MCF 10A (cell line): ENCODE measurements at places on chromosomes 7 and 10.

GRCh38 chr10:67571503-67571902, 124.5 kb downstream of the CTNNA3 start:
- no peak overlapping the region for H3K4me3 ChIP-seq
- H3K36me3 ChIP-seq: peaks cover 5% of the 10 kb centered on the region
- no peak for DNase-seq
- H3K27ac ChIP-seq: no peak overlapping the region
- H3K4me1 ChIP-seq: no peaks in the 10 kb centered on the region

DNA sequence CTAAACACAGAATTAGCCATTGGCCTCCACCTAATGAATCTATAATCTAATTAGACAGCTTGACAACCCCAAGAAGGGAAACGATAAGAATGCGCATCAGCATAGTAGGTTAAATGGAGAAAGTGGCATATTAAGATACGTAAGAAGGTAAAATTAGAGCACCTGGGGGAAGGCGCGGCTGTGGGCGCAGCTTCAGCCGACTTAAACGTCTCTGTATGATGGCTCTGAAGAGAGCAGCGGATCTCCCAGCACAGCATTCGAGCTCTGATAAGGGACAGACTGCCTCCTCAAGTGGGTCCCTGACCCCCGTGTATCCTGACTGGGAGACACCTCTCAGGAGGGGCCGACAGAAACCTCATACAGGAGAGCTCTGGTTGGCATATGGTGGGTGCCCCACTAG, 518.8 kb downstream of the PHTF2 start:
- H3K27ac ChIP-seq: no peak overlapping the region
- H3K36me3 ChIP-seq: no peaks in the 10 kb centered on the region
- H3K4me1 ChIP-seq: no peaks in the 10 kb centered on the region
- DNase-seq: no peak
- H3K4me3 ChIP-seq: no peak overlapping the region
- peaks cover 53% of the 10 kb centered on the region for H3K27me3 ChIP-seq

DNA sequence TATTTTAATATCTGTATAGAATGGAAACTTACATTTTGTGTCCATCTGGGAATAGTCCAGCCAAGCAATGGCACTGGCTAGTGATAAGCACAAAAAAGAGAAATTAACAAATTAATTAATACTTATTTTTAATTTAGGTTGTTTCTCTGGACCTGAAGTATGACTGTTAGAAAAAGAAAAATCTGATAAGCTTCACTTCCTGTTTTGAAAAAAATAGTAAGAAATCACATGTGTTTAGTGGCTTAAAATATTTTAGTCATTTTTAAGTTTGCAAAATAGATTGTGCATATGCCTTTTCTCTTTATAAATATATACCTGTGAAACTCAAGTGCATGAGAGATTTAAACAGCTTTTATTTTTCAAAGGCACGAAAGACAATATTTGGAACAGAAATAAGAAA, 50.1 kb upstream of the CREB5 start:
- no peak overlapping the region for H3K4me3 ChIP-seq
- H3K27me3 ChIP-seq: no peaks in the 10 kb centered on the region
- H3K36me3 ChIP-seq: no peaks in the 10 kb centered on the region
- no peak for DNase-seq

GRCh38 chr10:120732067-120732466, 119.1 kb upstream of the WDR11 start:
- DNase-seq: peak; percentile 11
- H3K27ac ChIP-seq: no peak overlapping the region
- peak overlapping the region; percentile 11 for H3K4me3 ChIP-seq

GRCh38 chr7:52659178-52659577, 376.3 kb upstream of the POM121L12 start:
- peaks cover 27% of the 10 kb centered on the region for H3K27me3 ChIP-seq
- no peaks in the 10 kb centered on the region for H3K4me1 ChIP-seq
- H3K27ac ChIP-seq: no peak overlapping the region
- no peak overlapping the region for H3K4me3 ChIP-seq
